ENCODE measurements at places on chromosomes 1 and 21.

GRCh38 chr1:207672522-207673130 lies 27.7 kb downstream of the CR1L start:
- DNase-seq = no peak

DNA sequence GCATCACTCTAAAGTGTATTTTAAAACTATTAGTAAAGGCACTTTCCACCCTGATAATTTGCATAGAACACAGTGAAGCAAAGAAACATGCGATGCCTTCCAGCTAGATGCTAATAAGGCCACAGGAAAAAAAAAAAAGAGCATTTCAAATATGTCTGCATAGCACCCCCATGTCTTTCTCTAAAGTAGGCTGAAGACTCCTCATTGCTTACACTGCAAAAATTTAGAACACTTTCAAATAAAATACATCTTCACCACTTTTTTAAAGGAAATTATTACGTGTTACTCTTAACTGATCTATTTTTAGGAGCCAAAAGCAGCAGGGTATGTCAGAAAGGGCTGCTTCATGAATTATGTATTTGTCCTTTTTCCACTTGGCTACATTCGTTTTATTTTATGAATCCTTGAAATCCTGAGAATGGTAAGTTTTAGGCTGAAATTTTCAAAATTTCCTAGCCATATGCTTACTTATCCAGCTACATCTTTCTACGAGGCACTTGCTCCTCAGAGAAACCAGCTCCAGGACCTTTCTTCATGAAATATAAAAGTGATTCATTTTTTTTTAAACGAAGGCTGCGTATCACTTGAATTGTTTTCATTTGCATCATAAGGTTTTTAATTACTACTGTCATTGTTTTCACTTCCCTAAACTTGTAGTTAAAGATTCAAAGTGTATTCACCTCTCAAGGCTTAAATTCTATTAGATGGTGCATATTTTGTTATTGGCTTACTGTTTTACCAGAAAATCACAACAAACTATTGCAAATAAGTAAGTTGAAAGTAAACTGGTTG lies 513.0 kb downstream of the PTPRC start:
- DNase-seq = no peak

- DNase-seq = no peak
Measured at GRCh38 chr1:20061866-20062265, 8.1 kb upstream of the PLA2G5 start.

DNA sequence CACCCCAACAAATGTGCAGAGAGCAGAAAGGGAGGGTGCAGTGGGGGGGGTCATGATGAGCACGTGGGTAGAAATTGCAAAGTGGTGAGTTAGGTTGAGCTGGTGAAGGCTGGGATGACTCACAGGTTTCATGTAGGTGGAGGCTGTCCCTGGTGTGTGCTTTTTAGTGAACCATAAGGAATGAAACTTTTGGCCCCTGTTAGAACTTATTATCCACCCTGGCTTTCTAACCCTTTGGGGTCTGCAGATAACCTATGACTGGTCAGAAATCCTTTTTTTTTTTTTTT lies 46.9 kb downstream of the DOP1B start:
- DNase-seq = no peak

DNA sequence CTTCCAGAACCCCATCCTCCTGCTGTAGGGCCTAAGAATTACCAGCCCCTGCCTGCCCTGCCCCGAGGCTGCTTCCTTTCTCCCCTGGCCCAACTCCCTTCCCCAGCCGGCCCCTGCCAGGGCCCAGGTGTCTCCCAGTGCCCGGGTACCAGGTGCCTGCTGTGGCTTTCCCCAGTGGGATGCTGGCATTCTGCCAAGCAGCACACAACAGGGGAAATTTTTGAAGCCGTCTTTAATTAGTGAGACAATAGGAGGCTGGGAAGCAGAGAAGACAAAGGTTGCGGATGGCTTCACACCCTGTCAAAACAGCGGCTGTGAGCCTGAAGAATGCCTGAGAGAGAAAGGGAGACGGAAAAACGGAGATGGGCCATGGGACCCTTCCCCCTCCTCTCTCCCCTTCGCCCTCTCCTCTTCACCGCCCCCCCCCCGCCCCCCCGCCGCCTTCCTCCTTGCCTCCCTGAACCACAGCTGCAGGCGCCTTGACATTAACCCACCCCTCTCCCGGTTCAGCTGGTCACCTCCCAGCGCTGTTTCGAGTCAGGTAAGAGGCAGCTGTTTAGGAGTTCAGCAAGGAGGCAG lies 33.6 kb downstream of the LRRN2 start:
- DNase-seq = no peak

DNA sequence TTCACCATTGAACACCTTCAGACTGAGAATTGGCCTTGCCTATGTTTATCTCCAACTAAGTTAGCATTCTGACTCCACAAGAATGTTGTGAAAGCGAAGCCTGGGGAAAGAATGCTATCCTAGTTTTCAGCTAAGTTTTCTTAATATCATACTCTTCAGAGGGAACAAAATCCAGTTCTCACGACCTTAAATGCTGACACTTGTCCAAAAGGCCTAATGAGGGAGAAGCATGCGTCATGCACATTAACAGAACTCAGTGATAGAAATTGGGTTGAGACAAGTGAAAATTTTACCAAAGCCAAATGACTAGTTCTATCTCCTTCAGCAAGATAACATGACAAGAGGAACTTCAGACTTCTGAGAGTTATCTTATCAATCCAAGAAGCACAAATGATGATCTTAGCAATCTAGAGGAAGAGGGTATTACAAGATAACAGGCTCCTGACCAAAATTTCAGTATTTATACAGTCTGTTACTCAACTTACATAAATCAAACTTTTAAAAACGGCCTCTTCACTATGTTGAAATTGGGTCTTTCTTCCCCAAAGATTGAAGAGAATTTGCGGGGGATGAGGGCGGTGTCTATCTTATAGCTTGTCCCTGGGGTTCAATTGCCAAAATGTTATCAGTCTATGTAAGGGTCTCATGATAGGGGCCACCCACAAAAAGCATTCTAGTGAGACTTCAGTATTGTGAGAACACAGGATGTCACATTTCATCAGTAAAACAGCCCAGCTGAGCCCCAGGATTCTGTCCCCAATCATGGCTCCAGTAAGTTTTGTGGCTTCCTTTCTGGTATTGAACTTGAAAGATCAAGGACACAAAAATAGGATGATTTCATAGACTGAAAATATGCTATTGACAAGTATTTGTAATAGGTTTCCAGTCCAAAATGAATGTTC lies 26.5 kb upstream of the SLC45A3 start:
- no peak for DNase-seq

GRCh38 chr1:200107004-200107470 lies 79.5 kb downstream of the NR5A2 start:
- DNase-seq = no peak

DNA sequence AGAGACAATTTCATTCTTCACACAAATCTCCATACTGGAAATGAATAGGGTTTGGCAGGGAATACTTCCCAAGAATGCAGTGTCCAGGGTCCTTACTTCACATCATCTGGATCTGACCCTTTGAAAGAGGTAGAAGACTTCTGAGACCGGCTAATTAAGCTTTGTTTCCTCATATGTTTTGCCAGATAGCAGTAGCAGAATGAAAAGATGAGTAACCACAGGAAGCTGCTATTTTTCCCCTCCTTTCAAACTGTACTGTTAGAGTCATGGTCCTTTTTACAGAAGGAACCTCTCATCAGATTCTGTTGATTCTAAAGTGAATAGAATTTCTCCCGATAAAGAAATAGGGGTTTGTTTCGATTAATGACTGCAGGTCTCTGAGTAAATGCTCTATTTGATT lies 1.4 kb upstream of the OLFML3 start:
- DNase-seq = no peak

- DNase-seq = no peak
Measured at GRCh38 chr1:233993651-233994050, 89.2 kb downstream of the SLC35F3 start.

DNA sequence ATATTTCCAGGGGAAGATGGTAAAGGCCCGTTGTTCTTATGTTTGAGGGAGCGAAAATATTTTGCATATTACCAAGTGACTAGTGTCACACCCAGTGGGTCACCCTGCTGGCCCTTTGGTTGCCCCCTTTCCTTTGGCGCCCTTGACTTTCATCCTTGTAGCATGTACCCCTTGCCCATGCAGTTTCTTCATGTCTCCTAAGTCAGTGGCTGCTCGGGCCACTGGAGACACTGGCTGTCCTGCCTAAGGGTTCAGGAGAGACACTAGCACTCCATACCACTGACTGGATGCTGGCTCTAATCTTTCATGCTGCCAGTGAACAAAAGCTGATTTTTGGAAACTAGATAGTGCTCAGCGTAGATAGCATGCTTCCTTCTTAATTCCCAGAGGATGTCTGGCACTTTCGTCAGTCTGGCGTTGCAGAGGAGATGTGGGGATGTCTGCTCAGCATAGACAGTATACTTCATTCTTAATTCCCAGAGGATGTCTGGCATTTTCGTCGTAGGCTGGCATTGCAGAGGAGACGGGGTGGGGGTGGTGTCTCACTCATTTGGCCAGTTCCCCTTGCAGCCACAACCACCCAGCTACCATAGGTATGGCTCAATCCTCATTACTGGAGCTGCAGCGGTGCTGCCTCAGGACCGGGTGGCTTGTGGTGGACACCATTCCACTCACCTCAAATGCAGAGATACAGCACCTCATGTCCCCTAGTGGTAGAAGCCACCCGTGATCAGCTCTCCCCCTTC lies 770.9 kb upstream of the TPTE start:
- no peak for DNase-seq

GRCh38 chr1:157984469-157984868 lies 9.0 kb upstream of the KIRREL1 start:
- DNase-seq = no peak

DNA sequence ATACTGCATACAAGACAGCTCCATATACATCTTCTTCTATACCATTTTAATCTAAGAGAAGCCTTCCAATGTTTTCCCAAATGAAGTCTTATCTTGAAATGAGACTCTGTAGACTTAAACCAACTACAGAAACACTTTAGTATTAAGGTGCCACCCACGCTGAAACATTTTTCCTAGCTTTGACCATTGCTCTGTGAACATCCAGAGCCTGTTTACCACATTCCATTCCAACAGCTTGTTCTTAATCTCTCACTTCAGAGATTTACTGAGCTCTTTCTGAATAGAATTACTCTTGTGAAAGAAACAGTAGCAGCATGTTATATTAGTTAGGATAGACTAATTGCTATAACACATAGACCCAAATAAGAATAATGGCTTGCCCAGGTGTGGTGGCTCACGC lies 19.6 kb upstream of the POGZ start:
- DNase-seq = no peak
